Chondrocyte (in vitro differentiated cells): ENCODE measurements at places on chromosomes 3 and 15. TPM values are rescaled to one million over a fixed set of nuclear protein-coding genes. Genes with fewer than 3 reads are reported as not detected.

The TRA2B gene
- 75.7 to 117 TPM (median 85.8 TPM) in 3 replicates for total RNA-seq

The GATA2 gene
- total RNA-seq, result 0.10 to 0.44 TPM in 2 of 3 replicates, not detected in the other

The INSYN1 gene
- total RNA-seq, result 9.9 to 24.9 TPM (median 23.0 TPM) in 3 replicates

The SEMA3G gene
- 0.17 TPM in 1 of 3 replicates, not detected in the others for total RNA-seq

DNA sequence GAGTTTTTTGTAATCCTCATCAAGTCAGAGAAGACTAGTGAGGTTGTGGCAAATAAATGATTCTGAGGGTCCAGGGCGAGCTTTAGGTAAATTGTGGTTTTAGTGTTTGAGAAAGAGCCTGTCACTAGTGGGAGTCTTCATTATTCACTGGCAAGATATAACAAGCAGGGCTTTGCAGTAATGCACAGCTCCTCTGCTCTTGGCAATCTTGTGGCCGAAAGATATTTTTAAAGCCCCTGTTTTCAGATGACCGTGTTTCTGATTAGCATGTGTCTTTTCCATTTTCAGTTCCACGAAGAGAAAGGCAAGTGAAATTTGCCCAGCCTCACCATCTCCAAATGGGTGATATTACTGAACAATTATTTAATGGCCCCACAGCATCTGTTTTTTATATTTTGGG lies 154.0 kb upstream of the BCL6 start:
- DNase-seq, result no peak

- no peak for DNase-seq
These were observed 21.1 kb upstream of the ABTB1 start for GRCh38 chr3:127651516-127652172.

- no peak for DNase-seq
These were observed 244.3 kb downstream of the CHL1 start for GRCh38 chr3:440826-441225.

GRCh38 chr3:99625237-99625622 lies 13.2 kb upstream of the COL8A1 start:
- no peak for DNase-seq

DNA sequence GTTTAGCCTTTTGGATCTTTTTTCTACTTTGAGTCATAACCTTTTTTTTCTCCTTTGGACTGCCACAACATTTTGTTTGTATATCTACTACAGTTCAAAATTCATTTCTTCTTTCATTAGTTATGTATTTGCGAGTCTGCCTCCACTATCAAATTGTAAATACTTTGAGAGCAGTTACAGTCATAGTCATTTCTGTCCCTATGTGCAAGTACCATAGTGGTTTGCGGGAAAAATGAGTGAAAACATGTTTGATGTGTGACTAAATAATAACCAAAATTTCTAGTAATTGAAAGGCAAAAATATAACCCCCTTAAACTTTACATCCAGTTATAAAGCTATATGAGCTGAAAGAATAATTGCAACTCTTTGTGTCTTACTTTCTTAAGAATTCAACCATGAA lies 45.8 kb upstream of the CCDC50 start:
- DNase-seq, result no peak

GRCh38 chr3:138846262-138846791 lies 11.6 kb upstream of the PIK3CB start:
- peak; percentile 9 for DNase-seq

- no peak for DNase-seq
These were observed 540.9 kb upstream of the MDFIC2 start for GRCh38 chr3:70853161-70853944.
